SK-N-SH (cell line): ENCODE measurements at places on chromosomes 1 and 21. TPM values are rescaled to one million over a fixed set of nuclear protein-coding genes. Genes with fewer than 3 reads are reported as not detected.
A peak's percentile ranks its signal among the peaks of the same experiment; 100 is the strongest.

DNA sequence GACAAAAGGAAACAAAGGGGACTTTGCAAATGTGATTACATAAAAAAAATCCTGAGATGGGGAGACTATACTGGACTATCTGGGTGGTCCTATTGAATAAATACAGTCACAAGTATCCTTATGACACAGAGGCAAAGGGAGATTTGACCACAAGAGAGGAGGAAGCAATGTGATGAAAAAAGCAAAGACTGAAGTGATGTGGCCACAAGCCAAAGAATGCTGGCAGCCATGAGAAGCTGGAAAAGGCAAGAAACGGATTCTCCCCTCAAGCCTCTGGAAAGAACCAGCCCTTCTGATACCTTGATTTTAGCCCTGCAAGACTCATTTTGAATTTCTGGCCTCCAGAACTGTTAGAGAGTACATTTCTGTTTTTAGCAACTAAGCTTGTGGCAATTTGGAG is 36.4 kb downstream of the OLFML2B start:
- no peaks in the 10 kb centered on the region for H3K4me1 ChIP-seq
- H3K27ac ChIP-seq = no peak overlapping the region
- H3K36me3 ChIP-seq = peaks cover 1% of the 10 kb centered on the region
- H3K27me3 ChIP-seq = no peaks in the 10 kb centered on the region
- no peak overlapping the region for H3K4me3 ChIP-seq
- no peak for DNase-seq

DNA sequence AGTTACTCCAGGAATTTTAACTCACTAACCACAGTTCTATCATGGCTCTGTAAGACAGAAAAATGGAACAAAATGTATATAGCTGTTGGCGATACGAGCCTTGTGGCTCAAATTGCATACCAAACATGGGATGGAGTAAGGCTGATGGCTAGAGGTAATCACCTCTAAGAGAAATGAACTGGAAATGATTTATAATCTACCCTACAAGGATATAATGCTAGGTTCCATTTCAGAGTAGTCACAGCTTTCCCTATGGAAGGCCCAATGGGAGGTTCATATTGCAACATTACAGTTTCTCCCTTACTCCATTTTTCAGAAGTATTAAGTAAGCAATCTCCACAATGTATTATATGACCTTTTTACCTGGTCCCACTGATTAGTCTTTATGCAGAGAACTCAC is 61.6 kb downstream of the EDEM3 start:
- H3K27ac ChIP-seq = no peak overlapping the region
- no peak overlapping the region for H3K4me3 ChIP-seq
- no peak for DNase-seq
- peaks cover 44% of the 10 kb centered on the region for H3K36me3 ChIP-seq
- no peaks in the 10 kb centered on the region for H3K27me3 ChIP-seq

GRCh38 chr1:192702212-192702902 is 66.4 kb downstream of the RGS13 start:
- no peak for DNase-seq
- H3K4me3 ChIP-seq = no peak overlapping the region
- H3K4me1 ChIP-seq = peaks cover 11% of the 10 kb centered on the region; the same call in 1 of the 2 replicates
- no peaks in the 10 kb centered on the region for H3K36me3 ChIP-seq
- H3K27ac ChIP-seq = peak overlapping the region; percentile 64; the same call in 1 of the 2 replicates

DNA sequence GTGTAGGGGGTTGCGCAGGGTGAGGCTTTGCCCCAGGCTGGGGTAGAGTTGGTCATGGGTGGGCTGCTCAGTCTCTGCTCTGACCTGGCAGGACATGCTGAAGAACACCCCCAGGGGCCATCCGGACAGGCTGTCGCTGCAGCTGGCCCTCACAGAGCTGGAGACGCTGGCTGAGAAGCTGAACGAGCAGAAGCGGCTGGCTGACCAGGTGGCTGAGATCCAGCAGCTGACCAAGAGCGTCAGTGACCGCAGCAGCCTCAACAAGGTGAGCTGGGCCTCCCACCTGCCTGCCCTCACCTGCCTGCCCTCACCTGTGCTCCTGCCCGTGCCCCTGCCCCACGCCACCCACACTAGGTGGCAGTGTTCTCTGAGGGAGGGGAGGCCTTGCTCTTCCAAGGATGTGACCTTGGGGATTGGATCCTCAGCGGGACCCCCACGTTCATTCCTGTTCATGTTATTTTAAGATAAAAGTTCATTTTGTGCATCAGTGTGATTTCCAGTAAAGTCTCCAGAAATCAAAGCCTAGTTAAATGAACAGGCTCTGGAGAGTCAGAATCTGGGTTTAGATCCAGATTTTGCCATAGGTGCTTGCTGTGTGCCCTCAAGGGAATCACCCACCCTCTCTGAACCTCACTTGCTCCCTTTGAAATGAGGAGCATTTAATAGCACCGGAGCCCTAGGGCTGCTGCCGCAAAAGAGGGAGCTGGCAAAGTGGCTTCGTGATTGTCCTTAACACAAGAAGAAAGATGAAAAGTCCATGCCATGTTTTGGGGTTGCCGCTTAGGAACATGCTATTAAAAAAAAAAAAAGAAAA is 87.9 kb downstream of the ARHGEF10L start:
- H3K27ac ChIP-seq = no peak overlapping the region; the same call in 1 of the 2 replicates
- H3K4me3 ChIP-seq = no peak overlapping the region
- peaks cover 17% of the 10 kb centered on the region for H3K4me1 ChIP-seq
- H3K36me3 ChIP-seq = peaks cover 36% of the 10 kb centered on the region; the same call in 1 of the 2 replicates
- no peaks in the 10 kb centered on the region for H3K27me3 ChIP-seq

DNA sequence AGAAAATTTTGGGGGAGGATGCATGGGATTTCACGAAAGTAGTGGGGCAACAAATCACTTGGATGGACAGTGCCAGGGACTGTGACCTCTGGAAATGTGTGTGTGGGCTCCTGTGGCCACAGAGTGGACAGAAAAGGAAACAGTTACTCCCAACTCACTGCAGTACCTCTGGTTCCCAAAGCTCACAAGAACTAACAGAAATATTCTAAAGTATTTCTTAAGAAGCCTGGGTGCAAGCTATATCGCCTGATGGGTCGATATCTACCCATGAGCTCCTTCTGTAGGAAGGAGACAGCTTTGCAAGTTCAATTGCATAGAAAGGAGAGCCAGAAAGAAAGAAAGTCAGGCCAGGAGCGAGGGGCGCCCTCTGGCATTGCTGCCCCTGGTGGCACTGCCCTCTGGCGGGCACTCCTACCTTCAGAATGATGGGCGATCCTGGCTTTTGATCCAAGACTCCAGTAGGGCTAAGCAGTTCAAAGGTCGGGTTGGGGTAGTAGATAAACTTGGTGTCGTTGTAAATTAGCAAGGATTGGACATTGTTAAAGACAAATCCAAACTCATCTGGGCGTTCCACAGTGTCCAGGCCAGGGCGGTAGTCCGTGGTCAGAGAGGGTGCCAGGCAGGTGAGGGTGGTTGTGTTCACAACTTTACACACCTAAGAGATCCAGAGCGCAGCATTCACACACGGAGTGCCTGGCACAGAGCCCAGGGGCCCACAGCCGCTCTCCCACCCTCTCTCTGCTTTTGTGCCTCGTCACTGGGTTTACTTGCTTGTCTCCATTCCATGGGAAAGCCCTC is 134.7 kb upstream of the CD34 start:
- no peak for DNase-seq
- no peak overlapping the region for H3K4me3 ChIP-seq
- no peak overlapping the region for H3K27ac ChIP-seq
- H3K36me3 ChIP-seq = peaks cover 76% of the 10 kb centered on the region

GRCh38 chr1:34850382-34850781 is 9.2 kb downstream of the SMIM12 start:
- no peaks in the 10 kb centered on the region for H3K27me3 ChIP-seq
- H3K4me3 ChIP-seq = no peak overlapping the region
- peak overlapping the region; percentile 35; the same call in 1 of the 2 replicates for H3K27ac ChIP-seq

GREM2 gene
- 0.94 and 1.5 TPM in 2 replicates for polyA plus RNA-seq

FYB2 gene
- polyA plus RNA-seq = not detected in 2 replicates
